Activated naive CD4-positive, alpha-beta T cell treated with anti-CD3 and anti-CD28 coated beads, Interleukin-2, amount 50 U/mL, for 72 hours (primary cell): ENCODE measurements at places on chromosomes 13 and 19. TPM values are rescaled to one million over a fixed set of nuclear protein-coding genes. Genes with fewer than 3 reads are reported as not detected.

The MBD3L3 gene
- total RNA-seq, result not detected

The ZNF576 gene
- total RNA-seq, result 19.6 TPM

The OXGR1 gene
- not detected for total RNA-seq

The C19orf25 gene
- total RNA-seq, result 29.3 TPM

The GPR12 gene
- not detected for total RNA-seq

The ZNF626 gene
- 10.8 TPM for total RNA-seq

The IRGC gene
- not detected for total RNA-seq

The C19orf53 gene
- 134 TPM for total RNA-seq

The PHLDB3 gene
- total RNA-seq, result 27.3 TPM

GRCh38 chr19:50510121-50510670, 795 bp downstream of the JOSD2 start:
- no peak for DNase-seq

DNA sequence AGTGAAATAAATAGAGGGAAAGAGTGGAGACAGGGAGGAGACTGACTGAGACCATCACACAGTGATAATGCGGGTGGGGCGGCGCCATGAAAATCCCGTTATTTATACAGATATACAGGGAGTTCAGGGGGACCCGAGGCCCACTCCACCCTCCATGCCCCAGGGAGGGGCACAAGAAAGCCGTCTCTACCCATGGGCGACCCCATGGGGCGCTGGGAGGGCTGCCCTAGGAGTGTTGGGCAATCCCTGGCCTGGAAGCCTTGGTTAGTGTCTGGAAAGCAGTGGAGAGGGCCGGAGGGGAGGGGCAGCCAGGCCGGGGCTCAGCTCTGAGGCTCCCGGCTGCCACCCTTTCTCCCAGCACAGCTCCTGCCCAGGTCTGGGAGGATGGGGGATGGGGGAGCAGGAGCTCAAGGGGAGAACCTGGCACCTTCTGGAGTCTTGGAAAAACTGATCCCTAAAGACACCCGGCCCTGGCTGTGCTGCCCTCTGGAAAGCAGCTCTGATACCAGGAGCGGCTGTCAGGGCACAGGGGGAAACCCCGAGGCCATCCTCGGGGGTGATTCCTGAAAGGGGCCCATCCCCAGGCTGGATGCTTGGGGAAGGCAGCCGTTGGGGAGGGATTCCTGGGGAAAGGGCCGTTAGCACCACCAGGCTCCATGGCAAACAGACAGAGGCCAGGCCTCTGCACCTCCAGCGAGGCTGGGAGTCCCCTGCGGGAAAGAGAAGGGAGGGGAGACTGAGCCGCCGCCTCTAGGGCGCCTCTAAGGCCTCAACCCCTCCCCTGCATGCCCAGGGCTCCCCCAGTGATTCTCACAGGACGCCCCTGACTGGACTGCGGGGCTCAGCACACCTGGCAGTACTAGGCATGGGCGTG, 3.0 kb upstream of the PRKD2 start:
- no peak for DNase-seq

DNA sequence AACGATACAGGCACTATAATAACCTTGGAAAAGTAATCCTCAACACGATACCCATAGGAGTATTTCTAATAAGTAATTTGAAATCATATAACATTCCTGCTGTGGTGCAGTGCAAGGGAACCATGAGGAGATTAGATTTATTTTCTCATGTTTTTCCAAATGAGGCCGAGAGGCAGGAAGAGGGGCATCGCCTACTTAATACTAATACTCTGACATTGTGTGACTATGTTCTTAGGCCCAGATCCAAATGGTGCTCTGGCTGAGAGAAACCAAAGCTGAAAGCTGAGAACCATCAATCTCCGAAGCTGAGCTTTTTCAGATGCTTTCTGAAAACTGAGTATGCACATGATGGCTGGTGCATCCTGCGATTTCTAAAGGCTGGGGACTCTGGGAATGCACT, 248.0 kb upstream of the MAB21L1 start:
- DNase-seq, result no peak

DNA sequence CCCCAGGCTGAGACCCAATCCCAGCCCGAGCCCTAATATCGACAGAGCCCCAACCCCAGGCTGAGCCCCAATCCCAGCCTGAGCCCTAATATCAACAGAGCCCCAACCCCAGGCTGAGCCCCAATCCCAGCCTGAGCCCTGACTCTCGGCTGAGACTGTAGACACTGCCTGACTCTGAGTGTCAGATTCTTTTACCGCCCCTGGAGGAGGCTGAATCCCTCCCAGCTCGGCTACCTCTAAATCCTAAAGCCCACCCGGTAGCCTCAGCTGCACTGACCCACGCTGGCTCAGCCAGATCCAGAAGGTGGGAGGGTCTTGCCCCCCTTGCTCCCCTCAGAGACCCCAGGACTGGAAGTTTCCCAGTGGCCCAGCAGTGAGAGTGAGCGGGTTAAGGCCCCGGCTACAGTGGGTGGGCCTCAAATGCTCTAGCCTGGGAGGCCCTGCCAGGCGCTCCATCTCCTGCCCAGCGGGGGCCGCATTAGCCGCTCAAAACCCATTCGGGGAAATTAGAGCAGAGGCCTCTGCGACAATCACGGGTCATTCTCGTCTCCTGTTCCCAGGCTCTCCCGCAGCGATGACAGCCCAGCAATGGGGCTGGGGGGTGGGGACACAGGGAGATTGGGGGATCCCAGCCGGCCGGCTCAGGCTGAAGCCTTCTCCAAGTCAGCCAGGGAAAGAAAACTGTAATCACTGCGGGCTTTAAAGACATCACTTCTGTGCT, 43.8 kb downstream of the ZNRF4 start:
- DNase-seq, result no peak

- no peak for DNase-seq
Observed at GRCh38 chr19:45852145-45852750, 10.7 kb downstream of the SYMPK start.

DNA sequence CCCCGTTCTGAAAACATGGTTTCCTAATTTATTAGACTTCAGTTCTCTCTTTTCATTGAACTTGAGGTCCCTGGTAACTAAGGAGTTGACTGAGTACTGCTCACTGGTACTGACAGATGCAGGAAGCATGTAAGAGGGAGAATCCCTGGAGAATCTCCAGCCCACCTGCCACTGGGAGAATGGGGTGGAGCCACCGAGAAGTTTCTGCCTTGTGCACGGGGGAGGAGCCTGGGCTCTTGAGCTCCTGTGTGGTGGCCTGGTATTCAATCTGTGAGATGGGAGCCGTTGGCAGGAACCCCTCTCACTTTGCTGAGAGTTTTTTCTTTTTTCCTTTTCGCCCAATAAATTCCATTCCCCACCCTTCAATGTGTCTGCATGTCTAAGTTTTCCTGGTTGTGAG, 13.2 kb upstream of the AKAP11 start:
- DNase-seq, result no peak

DNA sequence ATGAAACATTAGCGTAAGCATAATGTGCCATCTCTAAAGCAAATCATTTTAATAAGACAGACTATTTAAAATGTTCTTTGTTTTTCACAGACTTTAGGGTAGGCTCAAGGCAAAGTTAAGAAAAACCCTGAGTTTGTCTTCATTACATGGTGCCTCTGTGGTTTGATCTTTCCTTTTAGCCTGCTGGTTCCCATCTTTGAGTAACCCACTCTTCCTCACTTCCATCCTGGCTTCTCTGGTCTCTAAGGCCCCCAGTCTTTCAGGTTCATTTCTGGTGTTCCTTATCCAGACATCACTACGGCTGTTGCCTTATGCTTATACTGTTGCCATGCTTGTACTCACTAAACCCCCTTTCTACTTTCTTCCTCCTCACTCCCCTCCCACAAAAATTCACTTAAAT, 38.4 kb downstream of the DACH1 start:
- no peak for DNase-seq
